PC-3 (cell line): ENCODE measurements at places on chromosomes 6 and 20.

DNA sequence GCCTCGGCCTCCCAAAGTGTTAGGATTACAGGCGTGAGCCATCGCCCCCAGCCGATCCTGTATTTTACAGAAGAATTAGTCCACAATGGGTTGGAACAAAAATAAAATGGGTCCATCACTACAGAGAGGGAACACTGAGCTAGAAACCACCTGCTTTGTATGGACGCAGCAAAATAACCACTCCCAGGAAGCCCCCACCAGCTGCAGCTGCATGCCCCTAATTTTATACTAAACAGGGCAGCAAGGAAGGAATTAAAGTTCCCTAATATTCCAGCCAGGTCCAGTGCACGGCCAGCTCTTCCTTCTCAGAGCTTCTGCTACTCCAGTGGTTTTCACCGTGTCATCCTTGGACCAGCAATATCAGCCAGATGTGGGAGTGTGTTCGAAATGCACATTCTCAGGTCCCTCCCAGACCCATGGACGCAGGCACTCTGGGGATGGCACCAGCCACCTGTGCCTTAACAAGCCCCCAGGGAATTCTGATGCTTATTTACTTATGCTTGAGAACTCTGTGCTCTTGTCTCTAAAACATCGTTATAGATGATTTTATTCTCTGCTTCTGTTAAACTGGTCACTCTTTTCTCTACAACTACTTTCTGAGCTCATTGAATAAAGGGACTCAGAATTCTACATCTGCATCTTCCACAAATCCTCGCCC is 189.5 kb upstream of the SLC24A3 start:
- no peak for DNase-seq

GRCh38 chr6:70277470-70277869 is 25.4 kb downstream of the COL9A1 start:
- peak; percentile 27 for DNase-seq

DNA sequence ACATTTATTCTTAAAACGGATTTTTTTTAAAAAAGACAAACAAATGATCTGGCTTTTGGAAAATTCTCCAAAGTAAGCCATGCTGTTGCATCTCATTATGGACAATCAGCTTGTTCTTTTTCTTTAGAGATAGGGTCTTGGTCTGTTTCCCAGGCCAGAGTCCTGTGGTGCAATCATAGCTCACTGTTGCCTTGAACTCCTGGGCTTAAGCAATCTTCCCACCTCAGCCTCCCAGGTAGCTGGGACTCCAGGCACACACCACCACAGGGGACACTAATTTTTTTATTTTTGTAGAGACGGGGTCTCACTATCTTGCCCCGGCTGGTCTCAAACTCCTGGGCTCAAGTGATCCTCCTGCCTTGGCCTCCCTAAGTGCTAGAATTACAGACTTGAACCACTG is 45.9 kb upstream of the TGM3 start:
- DNase-seq = no peak

DNA sequence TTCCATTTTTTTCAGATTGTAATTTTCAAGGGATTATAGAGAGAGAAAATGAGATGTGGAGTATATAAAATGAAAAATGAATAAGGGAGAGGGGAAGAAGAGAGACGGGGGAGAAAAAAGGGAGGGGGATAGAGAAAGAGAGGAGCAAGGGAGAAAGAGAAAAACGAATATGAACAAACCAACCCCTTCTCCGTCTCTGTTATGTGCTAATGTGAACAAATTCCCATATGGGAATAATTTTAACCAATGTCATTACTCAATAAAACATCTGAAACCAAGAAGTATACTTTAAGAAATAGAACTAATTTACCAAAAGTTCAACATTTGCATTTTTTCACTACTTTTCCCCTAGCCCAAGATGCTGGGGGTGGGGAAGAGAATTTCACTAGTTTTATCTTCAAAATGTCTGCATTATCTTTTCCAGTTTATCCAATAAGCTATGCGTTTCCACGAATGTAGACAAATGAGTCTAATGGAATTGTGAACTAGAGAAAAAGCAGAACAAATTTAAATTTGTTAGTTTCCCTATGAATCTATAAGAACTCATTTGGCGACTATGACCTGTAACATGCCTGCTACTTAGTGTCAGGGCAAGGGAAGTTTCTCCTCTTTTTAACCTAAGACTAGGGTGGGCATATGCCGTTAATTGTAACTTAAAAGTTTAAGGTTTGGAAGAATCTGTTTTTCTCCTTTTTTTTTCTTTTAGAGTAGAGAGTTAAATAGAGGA is 286.3 kb downstream of the BTBD9 start:
- DNase-seq = no peak

GRCh38 chr6:46000905-46001304 is 14.8 kb downstream of the CLIC5 start:
- DNase-seq = no peak

- no peak for DNase-seq
These were observed 95.3 kb downstream of the CD109 start for GRCh38 chr6:73791336-73791735.

GRCh38 chr6:10272591-10272990 is 142.3 kb downstream of the TFAP2A start:
- no peak for DNase-seq

GRCh38 chr20:59316911-59317731 is 16.7 kb downstream of the EDN3 start:
- no peak for DNase-seq

- DNase-seq = no peak
These were observed 42.9 kb downstream of the UQCC1 start for GRCh38 chr20:35368666-35369423.

DNA sequence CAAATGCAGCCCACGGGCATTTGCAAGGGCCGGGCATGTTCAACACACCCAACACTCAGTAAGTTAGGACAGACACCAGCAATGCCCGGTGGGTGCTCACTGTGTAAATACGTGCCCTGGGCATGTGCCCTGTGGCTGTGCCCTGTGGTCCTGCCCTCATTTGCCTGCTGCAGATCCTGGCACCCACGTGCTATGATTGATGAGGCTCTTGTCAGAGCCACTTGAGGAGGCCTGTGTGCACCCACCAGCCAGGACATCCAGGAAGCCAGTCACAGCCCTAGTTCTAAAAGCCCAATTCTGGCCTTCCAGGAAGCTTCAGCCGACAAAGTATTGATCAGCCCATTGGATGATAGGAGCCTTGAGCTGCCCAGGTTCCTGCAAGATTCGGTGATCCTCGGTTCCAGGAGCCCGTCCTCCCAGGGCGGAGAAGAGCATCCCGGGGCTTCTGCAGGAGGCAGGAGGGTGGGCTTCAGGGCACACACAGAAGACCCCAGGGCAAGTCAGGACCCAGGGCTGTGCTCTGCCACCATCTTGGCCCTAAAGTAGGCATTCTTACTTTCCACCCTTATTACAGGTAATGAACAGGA is 223.9 kb downstream of the PREX1 start:
- DNase-seq = no peak

- DNase-seq = no peak
These were observed 171.4 kb upstream of the ZNF337 start for GRCh38 chr20:25867776-25868649.

DNA sequence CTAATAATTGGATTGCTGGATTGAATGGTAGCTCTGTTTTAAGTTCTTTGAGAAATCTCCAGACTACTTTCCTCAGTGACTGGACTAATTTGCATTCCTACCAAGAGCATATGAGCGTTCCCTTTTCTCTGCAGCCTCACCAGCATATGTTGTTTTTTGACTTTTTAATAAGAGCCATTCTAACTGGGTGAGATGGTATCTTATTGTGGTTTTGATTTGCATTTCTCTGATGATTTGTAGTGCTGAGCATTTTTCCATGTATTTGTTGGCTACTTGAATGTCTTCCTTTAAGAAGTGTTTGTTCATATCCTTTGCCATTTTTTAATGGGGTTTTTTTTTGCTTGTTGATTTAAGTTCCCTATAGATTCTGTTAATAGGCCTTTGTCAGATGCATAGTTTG is 94.7 kb upstream of the AHI1 start:
- no peak for DNase-seq

DNA sequence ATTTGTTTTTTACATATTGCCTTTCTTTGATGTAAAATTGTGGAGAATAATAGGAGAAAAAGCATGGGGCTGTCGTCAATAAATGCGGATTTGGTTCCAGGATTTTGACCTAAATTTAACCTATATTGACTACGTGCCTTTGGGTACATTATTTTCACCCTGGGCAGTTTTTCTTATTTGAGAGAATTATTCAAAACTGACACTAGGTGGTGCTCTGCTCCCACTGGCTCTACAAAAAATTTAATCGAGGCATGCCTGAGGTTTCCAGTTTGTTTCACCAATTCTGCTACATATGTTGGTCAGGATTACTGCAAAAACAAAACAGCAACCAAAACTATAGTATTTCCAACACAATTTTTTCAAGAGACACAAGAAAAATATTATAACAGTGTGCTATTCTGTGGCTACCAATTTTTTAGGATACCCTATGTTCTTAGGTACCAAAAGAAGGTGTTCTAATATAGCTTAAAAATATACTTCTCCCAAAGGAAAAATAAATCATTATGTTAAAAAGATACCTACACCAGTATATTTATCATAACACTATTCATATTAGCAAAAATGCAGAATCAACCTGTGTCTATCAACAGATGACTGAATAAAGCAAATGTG is 48.6 kb upstream of the FABP7 start:
- DNase-seq = peak; percentile 44
